ENCODE measurements at places on chromosomes 1 and 21.

- no peak for DNase-seq
Observed at GRCh38 chr1:55938861-55939260, 640.5 kb downstream of the PLPP3 start.

GRCh38 chr21:15050568-15051377 lies 14.0 kb downstream of the NRIP1 start:
- no peak for DNase-seq

DNA sequence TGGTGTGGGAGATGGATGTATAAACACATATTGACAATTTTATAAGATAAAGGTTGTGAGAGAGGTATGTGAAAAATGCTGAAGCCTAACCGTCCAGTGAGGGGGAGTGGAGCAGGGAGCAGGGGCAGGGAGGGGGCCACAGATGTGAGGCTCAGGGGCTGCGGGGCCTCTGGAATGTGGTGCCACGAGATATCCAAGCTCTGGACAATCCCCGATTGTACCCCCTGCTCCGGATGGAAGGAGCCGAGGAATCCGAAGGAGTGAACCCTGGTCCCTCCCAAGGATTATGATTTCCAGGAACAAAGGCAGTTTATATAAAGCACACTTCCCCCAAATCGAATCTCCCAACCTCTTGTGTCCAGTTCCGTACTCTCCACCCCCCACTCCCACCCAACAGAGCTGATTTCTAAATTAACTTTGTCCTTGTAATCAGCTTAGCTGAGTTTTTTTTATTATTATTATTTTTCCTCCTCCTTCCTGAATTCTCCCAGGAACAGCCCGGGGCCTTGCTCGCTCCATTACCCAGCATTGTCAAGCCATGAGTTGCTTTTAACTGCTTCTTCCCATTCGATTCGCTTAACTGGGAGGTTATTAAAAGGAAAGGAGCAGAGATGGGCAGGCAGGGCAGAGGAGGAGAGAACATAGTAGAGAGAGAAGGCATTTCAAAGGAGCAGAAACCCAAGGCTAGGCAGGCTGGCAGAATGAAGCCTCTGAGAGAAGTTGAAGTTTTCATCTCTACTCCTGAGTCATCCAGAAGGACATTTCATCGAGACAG lies 9.4 kb downstream of the KIRREL1 start:
- no peak for DNase-seq

- DNase-seq = no peak
Observed at GRCh38 chr1:192350356-192350755, 33.6 kb downstream of the RGS21 start.

GRCh38 chr1:118257946-118258345 lies 72.9 kb upstream of the SPAG17 start:
- DNase-seq = no peak
